Colonic mucosa (tissue), 4 donors: ENCODE measurements at places on chromosomes 13 and 19. TPM values are rescaled to one million over a fixed set of nuclear protein-coding genes. Genes with fewer than 3 reads are reported as not detected.
A peak's percentile ranks its signal among the peaks of the same experiment; 100 is the strongest.

The ABHD13 gene
- total RNA-seq = 5.9 TPM

DNA sequence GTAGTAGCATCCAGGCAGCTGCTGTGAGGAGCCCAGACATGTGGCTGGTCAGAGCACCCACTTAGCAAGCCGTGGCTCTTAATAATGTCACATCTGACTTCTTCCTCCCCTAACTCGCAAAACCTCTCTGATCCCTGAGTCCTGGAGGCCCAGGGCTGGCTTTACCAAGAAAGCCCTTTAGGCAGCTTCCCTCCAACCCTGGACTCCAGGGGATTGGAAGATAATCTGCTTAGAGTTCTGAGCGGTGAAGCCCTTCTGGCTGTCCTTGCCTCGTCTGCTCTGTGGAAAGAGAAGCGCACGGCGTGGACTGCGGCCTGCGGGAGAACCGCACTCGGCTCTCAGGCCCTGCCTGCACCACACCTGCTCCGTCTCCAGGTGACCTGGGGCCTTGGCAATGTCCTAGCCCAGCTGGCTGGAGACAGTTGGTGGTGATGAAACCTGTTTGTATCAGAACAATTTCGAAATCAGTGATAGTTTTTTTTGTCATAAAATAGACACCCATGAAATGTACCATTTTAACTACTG, 64.5 kb upstream of the MCF2L start:
- no peak for DNase-seq

The DIRAS1 gene
- 0.49 TPM for total RNA-seq

- peak; percentile 93 for DNase-seq
Observed at GRCh38 chr19:44401139-44402115, at the start of gene ZNF285. Gene ZNF285 (minus strand): TSS chr19:44401608. CDS start chr19:44397213, 4,395 bp downstream.

The FAM216B gene
- 0.08 TPM for total RNA-seq

DNA sequence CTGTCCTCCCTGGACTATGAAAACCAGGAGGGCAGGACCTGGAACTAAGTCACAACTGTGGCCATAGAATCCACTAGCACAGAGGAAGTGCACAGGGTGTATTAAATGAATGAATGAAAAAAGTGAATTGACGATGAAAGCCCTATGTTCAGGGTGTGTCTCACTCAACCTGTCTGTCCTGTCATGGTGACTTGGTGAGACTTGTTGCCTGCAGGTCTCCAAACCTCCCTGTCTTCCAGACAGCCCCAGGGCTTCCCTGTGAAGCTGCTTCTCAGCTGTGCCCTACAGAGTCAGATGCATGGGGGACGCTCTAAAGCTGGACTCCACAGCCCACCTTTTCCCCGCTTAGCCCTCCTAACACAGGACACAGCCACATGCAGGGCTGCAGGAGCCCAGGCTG, 4.8 kb upstream of the IGFL1 start:
- DNase-seq = no peak

- peak; percentile 27 for DNase-seq
Observed at GRCh38 chr13:92355213-92355612, 871.4 kb upstream of the GPC6 start.

The CEACAM7 gene
- 919 TPM for total RNA-seq

The KCNRG gene
- total RNA-seq = 0.30 TPM

GRCh38 chr13:60509601-60510386, 112.8 kb downstream of the TDRD3 start:
- DNase-seq = no peak

- peak; percentile 81 for DNase-seq
Observed at GRCh38 chr19:16442386-16443276, 29.1 kb downstream of the EPS15L1 start.

DNA sequence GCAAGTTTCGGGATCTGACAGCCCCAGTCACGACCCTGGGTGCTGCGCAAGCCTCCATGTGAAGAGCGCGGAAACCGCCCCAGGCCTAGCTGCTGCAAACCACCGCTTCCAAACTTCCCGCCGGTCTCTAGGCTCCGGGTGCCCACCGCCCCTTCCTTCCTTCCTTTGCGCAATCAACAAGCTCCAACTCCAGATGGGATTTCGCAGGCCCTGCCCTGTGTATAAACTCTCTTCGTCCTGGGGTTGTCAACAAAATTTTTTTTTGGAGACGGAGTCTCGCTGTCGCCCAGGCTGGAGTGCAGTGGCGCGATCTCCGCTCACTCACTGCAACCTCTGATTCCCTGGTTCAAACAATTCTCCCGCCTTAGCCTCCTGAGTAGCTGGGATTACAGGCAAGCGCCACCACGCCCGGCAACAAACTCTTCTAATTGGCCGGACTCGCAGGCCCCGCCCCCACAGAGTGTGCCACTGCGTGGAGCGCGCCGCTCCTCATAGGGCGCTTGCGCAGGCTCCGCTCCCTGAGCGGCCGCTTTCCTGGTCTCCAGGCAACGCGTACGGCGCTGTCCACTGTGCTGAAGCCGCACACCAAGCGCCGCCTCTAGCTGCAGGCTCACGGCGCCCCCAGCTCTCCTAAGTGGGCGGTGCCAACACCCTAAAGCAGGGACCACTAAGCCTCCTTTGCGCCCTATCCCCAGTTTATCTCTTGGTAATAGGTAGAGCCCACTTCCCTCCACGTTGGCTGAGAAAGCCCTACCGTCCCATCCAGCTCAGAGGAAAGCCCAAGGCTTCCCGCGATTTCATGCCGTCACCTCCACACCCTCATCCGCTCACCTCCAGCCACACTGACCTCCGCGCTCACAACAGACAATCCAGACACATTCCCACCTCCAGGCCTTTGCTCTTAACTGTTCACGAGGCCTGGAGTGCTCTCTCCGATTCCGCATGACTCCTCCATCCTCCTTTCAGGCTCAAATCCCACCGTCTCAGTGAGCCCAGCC, 5.5 kb upstream of the QTRT1 start:
- DNase-seq = peak; percentile 96

DNA sequence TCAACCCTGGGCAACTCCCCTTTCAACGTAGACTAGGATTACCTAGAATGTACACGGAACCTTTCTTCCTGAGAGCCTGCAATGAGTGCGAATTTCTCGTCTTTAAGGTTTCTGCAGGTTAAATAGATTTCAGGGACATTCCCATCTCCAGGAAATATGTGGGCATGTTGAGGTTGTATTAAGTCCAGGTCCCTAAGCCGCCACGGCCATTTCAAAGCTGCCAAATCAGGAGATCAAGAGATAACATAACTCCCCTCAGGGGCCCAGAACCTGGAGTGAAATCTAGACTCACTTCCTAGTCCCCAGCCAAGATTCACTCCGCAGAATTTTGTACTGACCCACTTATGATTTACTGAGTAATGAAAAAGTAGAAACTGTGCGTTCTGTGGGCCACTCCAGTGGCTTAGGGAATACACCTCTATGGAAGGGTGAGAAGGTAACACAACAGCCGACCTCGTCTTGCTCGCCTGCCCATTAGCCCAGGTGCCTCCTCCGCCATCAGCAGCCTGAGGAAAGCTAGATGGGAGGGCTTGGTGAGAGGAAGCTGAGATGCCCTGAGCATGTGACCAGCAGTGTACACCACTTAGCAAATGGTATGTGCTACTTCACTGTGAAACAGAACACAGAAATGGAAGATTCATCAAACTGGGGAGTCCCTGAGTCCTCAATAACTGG, 98.5 kb upstream of the SOX1 start:
- DNase-seq = no peak

- no peak for DNase-seq
Observed at GRCh38 chr19:46631481-46631880, 4.5 kb downstream of the GNG8 start.

- no peak for DNase-seq
Observed at GRCh38 chr13:40125336-40125735, 469.9 kb downstream of the COG6 start.

DNA sequence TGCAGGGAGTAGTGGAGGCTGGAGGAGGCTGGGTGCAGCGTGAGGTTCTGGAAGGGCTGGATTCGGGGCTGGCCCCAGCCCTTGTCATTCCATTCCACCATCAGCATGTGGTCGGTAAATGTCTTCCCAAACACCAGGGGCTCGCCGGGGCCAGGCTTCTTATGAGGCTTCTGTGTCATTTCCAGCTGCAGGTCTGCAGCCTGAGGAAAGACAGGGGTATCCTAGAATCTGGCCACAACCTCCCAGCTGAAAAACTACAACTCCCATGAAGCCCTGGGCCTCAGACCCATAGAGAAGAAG, 4.4 kb downstream of the BCAT2 start:
- peak; percentile 70 for DNase-seq

DNA sequence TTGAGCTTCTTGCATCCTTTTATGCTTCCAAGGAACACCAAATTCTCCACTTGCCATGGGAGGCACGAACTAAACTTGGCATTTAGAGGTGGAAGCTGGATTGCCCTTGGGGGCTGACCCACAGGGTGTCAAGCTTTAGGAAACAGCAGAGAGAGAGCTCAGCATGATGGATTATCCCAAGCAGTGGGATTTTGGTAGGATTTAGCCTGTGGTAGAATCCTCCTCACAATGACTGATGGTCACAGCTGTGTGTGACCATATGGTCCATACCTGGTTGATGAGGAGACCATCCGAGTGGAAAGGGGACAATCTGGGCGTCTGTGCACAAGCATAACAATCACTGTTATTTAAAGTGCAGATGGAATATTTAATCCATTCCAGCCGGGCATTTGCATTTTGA, 40.1 kb upstream of the PSG9 start:
- no peak for DNase-seq

DNA sequence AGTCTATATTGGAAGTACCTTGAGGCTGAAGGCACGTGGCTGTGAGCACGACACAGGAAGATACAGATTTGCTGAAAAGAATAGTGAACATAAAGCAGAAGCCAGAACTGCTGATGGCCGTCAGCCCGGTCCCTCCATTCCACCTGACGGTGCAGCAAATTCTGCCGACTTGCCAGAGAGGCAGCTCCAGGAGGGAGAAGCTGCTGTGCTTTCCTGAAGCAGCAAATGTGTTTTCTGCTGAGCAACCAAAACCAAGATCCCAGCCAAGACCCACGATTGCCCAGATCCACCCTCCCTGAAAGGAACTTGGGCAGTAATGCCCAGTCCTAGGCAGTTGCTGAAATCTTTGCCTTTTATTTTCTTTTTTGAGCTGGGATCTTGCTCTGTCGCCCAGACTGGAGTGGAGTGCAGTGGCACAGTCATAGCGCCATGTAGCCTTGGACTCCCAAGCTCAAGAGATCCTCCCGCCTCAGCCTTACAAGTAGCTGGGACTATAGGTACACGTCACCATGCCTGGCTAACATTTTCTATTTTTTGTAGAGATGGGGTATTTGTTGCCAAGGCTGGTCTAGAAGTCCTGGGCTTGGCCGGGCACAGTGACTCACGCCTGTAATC, 7.0 kb upstream of the RCN3 start:
- no peak for DNase-seq

- DNase-seq = peak; percentile 76
Observed at GRCh38 chr19:40687525-40688016, 2.9 kb downstream of the NUMBL start.

DNA sequence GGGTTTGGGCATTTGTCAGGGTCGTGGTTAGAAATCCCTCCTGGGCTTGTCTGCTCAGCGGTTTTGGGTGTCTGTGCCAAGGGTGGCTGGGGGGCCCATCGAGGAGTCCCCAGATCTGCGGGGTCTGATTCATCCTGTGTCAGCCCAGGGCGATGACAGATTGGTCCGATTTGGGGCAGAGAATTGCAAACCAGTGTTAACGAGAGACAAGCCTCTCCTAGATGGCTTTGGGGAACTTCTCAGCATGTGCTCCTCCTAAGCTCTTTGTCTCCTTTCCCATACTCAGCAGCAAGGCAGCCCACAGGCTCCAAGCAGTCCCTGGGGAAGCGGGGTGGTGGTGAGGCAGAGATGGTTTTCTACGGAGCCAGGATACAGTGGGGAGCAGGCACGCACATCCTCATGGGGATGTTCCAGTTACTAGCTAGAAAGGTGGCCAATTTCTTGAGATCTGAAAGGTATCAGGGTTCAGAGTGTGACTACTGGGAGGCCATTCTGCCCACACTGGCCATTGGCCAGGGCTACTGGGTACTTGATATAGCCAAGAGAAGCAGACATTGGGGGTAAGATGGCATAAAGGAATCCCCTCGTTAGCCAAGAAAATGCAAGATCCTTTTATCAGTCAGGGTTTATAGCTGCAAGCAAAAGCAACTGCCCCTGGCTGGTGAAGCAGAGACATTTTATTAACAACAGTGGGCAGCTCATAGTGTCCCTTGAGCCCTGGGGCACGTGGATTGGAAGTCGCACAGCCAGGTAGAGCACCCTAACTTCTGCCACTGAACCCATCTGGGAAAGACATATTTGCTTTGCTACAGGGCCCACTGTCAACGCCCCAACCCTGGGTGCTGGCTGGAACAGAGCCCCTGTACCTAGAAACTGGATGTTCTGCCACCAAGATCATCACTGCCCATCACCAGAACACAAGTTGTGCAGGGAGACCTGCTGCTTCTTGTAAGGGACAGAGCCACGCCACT, 63.6 kb downstream of the RGCC start:
- no peak for DNase-seq

DNA sequence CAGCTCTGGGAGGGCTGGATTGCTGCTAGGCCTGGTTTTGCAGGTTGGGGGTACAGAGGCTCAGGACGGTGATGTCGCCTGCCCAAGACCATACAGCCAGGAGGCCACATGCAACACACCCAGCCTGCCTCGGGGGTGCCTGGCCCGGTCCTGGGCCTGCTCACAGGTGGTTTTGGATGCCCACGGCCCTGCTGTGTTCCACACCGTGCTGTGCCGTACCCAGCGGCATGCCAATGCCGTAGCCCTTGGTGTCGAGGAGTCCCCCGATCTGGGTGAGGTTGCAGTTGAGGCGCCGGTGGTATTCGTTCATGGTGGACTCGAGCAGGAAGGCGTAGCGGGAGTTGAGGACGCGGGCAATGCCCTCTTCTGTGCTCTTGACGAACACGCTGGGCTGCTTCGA, 11.5 kb upstream of the ATP1A3 start:
- no peak for DNase-seq

The ZNF578 gene
- 0.40 TPM for total RNA-seq

DNA sequence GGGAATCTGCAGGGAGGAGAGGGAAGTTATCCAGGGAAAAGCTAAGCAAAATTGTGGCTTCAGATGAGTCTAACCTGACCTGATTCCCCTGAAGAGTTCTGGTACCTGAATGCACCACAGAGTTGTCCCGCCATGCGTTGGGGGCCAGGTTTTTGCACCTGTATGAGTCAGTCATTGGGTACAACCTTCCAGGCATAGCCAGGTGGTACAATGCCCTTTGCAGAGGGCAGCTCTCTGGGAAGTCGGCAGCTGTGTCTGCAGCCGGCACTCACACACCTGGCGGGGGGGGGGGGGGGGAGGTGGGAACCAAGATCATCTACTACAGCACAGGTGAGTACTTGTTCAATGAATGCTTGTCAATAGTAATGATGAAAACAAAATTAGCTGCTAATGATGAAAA, 52.5 kb upstream of the GTF3A start:
- DNase-seq = no peak

DNA sequence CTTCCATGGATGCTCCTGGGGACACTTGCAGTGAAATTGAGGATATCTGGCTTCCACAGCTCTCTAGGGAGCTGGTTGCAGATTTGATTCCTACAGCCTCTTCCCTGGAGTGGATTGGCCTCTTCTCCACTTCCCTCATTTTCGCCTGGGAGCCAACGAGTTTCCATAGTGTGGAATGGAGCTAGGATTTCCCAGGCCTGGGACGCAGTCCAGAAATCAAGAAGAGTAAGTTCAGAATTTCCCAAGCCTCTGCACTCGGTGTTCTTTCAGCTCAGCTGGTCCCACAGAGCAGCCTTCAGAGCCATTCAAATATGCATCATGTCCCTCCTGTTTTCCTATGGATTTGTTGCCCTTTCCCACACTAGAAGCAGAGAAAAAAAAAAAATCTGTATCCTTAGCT, 68.2 kb downstream of the RAP2A start:
- DNase-seq = no peak
